ENCODE measurements at places on chromosomes 1 and 21.

GRCh38 chr1:21351901-21352300 lies 61.6 kb upstream of the ECE1 start:
- no peak for DNase-seq

- DNase-seq, result no peak
Measured at GRCh38 chr21:44510508-44511218, 29.3 kb downstream of the KRTAP10-1 start.

GRCh38 chr1:240074422-240074821 lies 17.3 kb upstream of the FMN2 start:
- DNase-seq, result no peak

GRCh38 chr1:28127617-28128257 lies 39.3 kb upstream of the EYA3 start:
- DNase-seq, result no peak

DNA sequence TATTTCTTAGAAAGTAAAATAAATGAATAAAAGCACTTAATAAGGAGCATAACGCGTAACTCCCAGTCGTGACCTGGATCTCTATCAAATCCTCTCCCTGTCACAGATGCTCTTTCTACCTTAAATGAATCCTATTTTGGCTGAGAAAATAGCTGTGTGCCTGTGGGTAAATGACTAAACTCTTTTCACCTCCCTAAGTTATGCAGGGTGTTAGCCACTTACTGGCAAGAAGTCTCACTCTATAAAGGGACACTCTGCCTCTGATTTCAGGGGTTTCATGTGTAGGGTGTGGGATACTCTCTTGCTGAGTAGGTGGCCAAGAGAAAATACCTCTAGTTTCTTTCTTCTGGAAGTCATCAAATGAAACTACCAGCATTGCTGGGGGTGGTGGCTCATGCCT lies 24.3 kb upstream of the PPP1R15B start:
- no peak for DNase-seq

DNA sequence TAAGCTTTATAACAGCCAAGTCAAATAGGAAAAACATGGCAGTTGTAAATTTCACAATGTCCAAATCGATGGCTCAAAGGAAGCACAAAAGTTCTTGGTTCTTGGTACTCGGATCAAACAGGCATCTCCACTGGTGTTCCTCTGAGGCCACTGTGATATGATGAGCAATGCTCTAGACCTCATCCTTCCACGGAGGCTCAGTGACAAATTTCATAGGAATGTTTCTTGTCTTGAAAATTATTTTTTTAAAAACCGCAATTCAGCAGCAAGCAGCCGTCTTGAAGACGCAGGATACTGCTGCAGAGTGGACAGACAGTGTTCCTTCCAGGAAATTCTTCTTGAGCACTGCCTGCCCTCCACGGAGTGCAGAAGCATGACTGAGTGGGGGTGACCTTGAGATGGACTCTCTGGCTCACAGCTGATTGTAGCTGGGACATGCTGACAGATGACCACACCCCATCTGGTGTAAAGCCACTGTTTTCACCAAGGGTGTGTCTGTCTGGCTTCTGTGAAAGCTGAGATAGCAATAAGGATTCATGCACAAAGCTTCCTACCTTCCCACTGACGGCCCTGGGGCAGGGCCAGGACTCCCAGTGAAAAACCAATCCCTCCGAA lies 61.9 kb downstream of the TIAM1 start:
- DNase-seq, result peak; percentile 59

GRCh38 chr1:203663294-203663693 lies 36.7 kb downstream of the ATP2B4 start:
- no peak for DNase-seq

GRCh38 chr1:155940482-155940992 lies 901 bp upstream of the RXFP4 start:
- DNase-seq, result no peak

DNA sequence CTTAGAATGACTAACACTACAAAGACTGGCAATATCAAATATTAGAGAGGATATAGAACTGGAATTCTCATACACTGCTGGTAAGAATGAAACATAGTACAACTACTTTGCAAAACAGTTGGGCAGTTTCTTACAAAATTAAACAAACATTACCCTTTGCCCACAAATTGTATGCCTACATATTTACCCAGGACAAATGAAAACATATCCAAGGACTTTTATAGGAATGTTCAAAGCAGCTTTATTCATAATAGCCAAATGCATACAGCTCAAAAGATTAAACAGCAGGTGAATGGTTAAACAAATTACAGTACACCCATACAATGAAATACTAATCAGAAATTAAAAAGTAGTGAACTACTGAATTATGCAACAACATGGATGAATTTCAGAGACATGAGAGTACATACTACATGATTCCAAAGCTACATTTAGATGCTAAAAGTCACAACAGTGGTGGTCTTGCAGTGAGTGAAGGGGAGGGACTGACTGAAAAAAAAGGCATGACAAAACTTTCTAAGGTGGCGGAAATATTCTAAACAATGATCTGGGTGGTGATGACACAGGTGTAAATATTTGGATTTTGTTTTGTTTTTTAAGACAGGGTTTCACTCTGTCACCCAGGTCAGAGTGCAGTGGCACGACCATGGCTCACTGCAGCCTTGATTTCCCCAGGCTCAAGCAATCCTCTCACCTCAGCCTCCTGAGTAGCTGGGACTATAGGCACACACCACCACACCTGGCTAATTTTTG lies 40.4 kb downstream of the LYST start:
- no peak for DNase-seq

GRCh38 chr1:231161667-231162296 lies at the start of gene TRIM67:
Gene TRIM67, plus strand, starts transcription at chr1:231162058. Its CDS starts 912 bp downstream, at chr1:231162970.
- no peak for DNase-seq

GRCh38 chr1:156834322-156834721 lies 17.7 kb upstream of the SH2D2A start:
- DNase-seq, result no peak

DNA sequence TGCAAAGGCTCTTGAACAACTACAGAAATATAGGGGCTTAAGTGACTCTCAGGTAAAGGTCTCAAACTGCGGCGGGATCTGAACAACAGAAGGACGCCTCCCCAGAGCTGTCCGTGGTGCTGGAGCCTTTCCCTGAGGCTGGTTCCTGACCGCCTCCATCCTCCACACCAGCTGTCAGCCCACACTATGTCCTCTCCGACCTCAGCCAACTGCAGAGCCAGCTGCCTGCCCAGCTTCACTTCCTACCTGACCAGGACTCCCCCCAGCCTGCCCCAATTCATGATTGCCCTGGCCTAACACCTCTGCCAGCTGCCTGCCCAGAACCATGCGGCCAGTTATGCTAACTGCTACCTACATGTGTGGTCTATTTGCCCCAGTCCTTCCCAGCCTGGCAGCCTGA lies 63.6 kb upstream of the ZC3H12A start:
- no peak for DNase-seq

- DNase-seq, result no peak
Measured at GRCh38 chr1:161001525-161001924, 19.4 kb downstream of the F11R start.

- no peak for DNase-seq
Measured at GRCh38 chr1:23178950-23179349, 10.3 kb upstream of the LUZP1 start.

GRCh38 chr21:38813547-38813946 lies 7.8 kb downstream of the ETS2 start:
- no peak for DNase-seq

- DNase-seq, result no peak
Measured at GRCh38 chr1:184527402-184527801, 140.6 kb downstream of the C1orf21 start.

GRCh38 chr1:197312163-197312562 lies 44.1 kb downstream of the CRB1 start:
- DNase-seq, result no peak
